NCI-H2081 (cell line): ENCODE measurements at places on chromosomes 3 and 15.

DNA sequence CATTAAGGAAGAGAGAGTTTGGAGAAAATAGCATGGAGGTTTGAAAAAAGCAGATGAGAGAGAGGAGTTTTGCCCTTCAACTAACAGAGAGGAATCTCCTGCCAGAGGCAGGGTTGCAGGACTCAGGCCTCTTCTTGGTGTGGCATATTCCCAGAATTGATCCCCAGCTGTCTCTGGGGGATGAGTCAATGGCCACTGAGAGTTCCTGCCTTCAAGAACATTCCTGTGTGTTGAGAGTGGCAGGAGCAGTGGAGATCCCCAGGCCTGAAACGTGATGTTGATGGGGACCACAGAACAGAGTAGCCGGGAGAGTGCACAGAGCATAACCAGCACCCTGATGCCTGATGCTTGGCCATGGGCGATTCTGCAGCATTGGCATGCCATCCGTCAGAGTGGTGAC, 348.4 kb upstream of the THBS1 start:
- no peak for DNase-seq

DNA sequence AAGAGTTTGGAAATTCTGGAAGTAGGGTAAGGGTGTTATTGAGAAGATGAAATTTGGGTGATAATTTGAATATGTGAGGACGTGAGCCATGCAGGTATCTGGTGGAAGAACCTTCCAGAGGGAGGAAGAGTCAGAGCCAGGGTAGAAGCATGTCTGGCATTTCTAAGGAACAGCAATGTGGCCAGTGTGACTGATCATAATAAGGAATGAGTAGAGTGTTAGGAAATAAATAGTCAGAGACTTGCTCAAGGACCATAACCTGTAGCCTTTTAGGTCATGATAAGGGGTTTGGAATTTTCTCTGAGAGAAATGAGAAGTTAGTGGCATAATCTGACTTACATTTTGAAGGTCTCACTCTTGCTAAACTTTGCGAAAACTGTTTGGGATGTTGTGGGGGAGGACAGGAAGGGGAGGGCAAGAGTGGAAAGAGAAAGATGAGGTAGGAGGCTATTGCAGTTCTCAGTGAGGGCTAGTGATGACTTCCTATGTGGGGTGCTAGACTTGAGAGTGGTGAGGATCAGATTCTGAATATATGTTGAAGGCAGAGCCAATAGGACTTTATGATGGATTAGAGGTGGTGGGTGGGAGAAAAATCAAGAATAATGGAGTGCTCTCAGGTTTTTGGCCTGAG, 568.3 kb downstream of the AGBL1 start:
- DNase-seq, result no peak

- DNase-seq, result no peak
Measured at GRCh38 chr3:187946163-187946691, 201.0 kb upstream of the BCL6 start.

DNA sequence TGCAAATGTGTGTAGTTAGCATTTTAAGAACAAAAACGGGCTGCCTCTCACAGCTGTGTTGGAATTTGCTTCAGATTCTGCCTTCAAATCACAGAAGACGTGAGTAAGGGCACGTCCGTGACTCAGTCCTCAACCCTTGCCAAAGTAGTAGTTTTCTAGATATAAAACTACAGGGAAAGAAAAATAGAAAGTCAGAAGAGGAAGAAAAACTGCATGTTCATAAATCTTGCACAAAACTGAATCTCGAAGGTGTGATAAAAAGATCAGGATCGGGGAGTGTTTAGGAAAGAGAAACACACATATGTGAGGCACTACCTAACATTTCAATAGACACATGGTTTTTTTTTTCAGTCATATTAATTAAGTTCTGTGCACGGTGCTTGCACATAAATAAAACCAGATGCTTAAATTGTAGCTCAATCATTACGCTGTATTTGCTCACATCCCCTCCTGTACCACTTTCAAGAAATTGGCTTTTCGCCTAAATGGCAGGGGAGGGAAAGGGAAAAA, 71.7 kb downstream of the P3H2 start:
- no peak for DNase-seq

GRCh38 chr3:137477614-137478013, 286.5 kb upstream of the SOX14 start:
- DNase-seq, result no peak

- no peak for DNase-seq
Measured at GRCh38 chr3:188667926-188668325, 503.8 kb upstream of the TPRG1 start.

DNA sequence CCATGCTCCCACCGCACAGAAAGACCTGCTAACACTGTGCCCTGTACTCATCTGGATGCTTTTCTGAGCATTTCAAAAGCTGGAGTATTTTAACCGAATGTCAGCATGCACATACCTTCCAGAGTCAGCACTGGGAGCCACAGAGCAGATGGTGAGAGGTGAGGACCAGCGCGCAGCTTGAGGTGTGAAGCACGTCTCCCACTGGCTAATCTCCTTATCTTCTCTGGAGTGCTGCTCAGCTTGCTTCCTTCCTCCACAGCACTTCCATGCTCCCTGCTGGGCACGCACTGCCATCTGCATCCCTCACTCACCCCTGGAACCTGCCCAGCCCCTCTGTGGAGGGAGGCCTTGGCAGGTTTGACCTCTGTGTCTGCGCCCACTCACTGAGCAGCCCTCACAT, at the start of gene GNB5:
Gene GNB5 (minus strand): TSS at position 186 of the 400 bp plus-strand sequence. CDS start 6,716 bp downstream, outside the sequence.
- DNase-seq, result no peak

- no peak for DNase-seq
Measured at GRCh38 chr3:35296533-35296932, 342.8 kb upstream of the ARPP21 start.

- no peak for DNase-seq
Measured at GRCh38 chr3:177714945-177715344, 517.7 kb upstream of the TBL1XR1 start.

DNA sequence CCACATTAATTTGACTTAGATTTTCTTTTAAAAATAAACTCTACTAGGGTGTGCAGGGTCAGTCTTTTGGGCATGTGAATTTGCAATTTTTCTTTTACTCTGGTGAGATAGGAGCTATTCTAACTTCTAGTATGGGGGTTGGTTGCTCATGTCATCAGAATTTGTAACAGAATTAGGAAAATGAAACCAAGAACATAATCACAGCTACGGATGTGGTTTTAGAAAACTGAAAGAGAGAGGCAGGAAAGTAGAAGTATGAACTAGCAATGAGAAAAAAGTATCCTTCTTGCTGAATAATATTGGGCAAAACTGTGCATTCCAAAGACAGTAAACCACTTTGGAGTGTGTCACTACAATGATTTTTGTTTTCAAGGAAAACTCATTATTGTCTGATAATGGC, 43.3 kb downstream of the ADPGK start:
- DNase-seq, result no peak

DNA sequence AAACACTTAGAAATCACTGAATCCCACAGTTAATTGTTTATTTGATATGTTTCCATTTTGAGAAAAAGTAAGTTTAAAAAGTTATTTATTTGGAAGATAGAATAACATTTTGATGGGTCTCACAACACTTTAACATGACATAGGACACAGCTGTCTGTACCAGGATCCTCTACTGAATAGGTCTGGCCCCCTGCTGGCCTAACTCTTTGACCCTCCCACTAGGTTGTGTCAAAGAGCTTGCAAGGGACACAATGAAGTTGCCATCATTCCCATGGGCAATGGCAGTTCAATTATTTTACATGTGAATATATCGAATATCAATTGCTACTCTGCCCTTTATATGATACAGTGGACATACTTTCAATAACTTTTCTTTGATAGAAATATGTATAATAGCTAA, 138.9 kb downstream of the EPHA3 start:
- DNase-seq, result no peak

- DNase-seq, result no peak
Measured at GRCh38 chr15:47394286-47394809, 323.0 kb upstream of the SEMA6D start.

DNA sequence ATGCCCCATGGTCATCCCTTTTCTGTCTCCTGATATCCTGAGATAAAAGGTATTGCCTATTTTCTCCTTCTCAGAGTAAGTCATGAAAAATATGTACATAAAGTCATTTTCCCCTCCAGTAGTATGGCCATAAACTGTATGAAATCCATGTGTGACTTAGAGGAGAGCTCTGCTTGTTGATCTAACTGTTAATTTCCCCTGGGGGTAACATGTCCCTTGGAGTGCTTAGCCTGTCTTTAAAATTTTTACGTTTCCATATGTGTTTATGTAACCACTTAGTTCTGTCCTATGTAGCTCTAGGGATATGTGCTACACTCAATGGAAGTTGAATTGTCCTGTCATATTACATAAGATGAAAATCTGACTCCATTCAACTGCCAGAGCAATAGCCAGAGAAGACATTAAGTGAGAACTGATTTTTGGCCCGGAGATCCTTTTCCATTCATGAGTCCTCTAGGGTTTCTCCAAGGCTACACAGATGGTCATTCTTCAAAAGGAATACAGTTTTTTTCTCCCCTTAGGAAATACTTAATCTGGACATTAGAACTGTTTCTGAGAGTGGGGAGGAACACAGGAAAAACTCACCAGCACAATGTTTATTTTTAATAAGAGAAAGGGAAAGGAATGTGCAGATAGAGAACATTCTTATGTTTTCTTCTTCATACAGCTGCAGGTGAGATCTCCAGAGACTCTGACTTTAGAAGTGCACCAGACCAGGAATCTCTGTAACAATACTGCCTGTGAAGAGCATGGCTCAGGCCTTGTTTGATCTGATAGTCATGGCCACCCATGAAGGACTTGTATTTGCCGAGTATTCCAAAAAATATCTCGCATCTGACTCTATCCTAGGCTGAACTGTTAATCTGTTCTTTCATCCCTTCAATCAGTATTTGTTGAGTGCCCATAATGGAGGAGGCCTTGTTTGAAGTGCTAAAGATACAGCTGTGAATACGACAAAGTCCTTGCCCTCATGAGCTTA, 29.8 kb upstream of the CLRN1 start:
- no peak for DNase-seq

DNA sequence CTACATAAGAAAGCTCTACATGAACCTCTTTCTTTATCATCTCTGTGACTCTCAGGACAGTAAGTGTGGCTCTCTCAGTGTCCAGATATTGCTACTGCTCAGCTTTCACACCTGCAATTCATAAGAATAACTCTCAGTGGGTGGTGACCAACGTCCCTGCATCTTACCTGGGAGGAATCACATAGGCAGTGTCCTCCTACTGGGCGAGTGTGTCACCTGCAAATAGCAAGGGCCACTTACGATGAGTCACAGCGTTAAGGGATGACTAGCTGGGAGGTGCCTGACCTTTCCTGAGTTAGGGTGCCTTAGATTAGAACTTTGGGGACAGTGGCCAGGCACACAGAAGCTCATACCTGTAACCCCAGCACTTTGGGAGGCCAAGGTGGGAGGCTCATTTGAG, 90.8 kb upstream of the C3orf80 start:
- DNase-seq, result no peak

DNA sequence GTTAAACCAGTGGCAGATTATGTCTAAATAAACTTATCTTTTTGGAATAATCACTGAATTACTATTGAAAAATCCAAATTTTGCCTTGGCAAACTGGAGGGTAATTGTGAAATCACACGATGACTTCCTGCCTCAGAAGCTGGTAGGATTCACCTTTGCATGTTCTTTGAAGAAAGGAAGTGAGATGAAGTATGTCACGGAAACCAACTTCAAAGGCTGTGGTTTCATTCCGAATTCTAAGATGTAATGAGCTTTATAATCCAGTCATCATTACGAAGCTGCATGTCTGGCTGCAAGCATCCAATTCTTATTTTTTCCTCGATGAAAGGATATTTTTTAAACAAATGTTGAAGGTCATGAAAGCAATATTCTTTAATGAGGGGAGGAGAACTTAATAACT, 15.0 kb upstream of the ZBED2 start:
- no peak for DNase-seq

GRCh38 chr3:67037615-67038014, 39.5 kb downstream of the KBTBD8 start:
- no peak for DNase-seq

DNA sequence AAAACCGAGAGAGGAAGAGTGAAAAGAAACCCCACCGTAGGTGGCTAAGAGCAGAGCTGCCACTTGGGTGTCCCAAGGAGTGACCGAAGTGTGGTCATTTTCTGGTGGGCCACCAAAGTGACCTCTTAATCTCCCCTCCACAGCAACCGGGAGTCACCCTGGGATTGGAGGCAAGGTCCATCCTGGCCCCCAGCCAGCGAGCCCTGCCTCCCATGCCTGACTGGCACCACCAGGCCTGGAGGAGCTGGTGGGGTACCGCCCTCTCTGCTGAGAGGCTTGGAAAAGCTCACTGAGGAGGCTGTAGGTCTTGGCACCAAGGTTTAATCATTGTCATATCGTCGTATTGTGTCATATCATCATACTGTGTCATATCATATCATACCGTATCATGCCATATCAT, 74.0 kb upstream of the TRPM1 start:
- no peak for DNase-seq

- DNase-seq, result no peak
Measured at GRCh38 chr3:37800022-37800551, 61.6 kb upstream of the CTDSPL start.

- DNase-seq, result no peak
Measured at GRCh38 chr15:59687836-59688235, 1.3 kb downstream of the BNIP2 start.

GRCh38 chr3:198028718-198029117, 68.7 kb downstream of the LMLN start:
- DNase-seq, result no peak

DNA sequence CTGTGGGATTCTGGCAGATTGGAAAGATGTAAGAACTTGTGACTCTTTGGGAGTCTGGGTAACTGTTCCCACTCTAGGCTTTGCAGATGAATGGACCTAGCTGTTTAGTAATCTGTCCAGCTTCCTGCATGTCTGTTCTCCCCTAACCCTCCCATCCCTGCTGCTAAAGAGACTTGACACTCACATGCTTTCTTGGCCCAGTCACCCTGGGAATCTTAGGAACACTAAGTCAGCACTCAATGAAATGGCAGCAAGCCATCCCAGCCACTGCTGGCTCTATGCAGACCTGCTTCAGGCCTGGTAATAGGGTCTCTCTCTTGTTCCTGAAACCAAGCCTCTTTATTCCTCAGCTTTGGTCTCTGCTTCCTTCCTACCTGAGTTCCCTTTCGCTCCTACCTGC, 63.7 kb upstream of the THSD4 start:
- DNase-seq, result no peak

DNA sequence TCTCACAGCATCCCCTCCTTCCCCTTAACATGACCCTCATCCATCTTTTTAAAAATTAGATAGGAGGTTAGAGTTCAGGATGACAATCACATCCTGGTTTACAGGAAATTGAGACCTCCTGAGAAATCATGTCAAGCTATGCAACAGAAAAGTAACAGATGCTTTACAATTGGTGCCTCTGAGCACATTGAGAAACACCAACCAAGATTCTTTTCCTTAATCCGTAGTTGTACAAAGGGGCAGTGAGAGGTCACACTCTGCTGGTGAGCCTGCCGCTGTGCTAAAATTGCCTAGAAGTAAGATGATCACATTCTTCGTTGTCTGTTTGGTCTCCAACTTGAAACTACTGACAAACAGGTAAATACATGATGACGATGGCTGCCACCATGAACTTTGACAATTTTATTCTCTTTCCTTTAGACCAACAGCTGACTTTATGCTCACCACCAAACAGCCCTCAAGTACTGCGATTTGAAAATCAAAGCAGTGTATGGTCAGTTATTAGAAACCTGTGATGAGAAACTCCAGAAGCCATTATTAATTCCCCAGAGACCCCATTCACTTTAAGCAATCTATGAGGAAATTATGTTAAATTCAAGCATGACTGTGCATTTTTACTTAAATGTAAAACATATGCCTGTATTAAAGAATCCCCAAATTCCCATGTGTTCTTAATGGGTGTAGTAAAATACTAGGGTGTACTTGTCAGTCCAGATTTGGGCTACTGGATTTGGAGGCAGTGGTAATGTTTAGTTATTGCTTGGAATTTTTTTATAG, 210.7 kb upstream of the UBE2E1 start:
- no peak for DNase-seq
